Activated CD8-positive, alpha-beta memory T cell treated with anti-CD3 and anti-CD28 coated beads for 48 hours (primary cell): ENCODE measurements at places on chromosomes 12 and 14.
A peak's percentile ranks its signal among the peaks of the same experiment; 100 is the strongest.

- DNase-seq: no peak
These were observed 1.6 kb downstream of the CRIP2 start for GRCh38 chr14:105476097-105476830.

GRCh38 chr14:91094772-91095171 is 19.1 kb upstream of the DGLUCY start:
- no peak for DNase-seq

- DNase-seq: no peak
These were observed 866 bp downstream of the KRT79 start for GRCh38 chr12:52832985-52833905.

GRCh38 chr12:19373586-19373985 is 65.7 kb upstream of the AEBP2 start:
- no peak for DNase-seq

DNA sequence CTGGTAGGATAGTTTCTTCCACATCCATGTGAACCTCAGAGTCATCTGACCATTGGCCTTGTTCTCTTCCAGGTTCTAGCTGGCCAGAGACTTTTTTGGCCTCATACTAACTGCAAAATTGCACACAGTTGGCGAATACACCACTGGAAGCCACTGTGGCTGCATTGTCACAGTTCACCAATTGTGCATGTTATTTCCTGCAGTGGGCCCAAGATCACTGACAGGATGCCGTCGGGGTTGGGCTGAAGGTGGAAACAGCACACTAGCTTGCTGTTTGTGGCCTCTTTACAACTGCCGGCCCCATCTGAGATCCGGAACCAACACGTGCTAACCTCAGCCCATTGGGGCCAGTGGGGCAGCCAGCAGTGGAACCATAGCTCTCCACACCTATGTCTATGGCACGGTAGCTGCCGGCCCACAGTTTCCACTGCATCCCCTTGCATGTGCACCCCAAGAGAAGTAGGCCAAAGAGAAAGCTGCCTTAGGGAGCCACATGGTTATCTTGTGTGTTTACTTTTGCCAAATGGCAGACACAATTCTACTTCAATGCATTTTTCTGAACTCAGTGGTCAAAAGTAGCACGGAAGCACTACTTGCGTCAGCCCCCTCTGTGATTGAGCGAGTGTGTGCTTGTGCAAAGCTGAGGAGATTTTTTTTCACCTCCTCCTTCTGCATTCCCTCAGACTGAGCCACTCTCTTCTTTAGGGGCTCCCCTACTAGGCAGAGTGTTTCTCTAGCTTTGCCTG is 464.0 kb downstream of the RAD51B start:
- peak; percentile 6 for DNase-seq

DNA sequence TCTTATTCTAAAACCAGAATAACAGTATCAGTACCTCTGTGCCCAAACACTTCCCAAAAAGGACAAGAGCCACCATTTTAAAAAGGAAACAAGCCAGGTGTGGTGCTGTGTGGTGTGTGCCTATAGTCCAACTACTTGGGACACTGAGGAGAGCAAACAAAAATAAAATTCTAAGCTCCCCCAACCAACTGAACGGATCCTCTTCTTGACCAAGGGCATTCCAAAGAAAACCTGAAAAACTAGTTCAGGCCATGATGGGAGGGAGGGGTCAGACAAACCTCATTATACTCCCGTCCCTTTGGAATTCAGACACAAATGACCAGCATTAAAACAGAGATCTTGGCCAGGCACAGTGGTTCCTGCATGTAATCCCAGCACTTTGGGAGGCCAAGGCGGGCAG is 20.5 kb downstream of the SLC11A2 start:
- DNase-seq: no peak

- no peak for DNase-seq
These were observed 32.4 kb downstream of the PLEKHG7 start for GRCh38 chr12:92735131-92735721.

GRCh38 chr12:109130297-109131153 is 14.1 kb downstream of the ACACB start:
- DNase-seq: no peak

- DNase-seq: no peak
These were observed 21.4 kb upstream of the HECTD1 start for GRCh38 chr14:31229009-31229408.

GRCh38 chr12:104095289-104095688 is 31.0 kb downstream of the HCFC2 start:
- no peak for DNase-seq

DNA sequence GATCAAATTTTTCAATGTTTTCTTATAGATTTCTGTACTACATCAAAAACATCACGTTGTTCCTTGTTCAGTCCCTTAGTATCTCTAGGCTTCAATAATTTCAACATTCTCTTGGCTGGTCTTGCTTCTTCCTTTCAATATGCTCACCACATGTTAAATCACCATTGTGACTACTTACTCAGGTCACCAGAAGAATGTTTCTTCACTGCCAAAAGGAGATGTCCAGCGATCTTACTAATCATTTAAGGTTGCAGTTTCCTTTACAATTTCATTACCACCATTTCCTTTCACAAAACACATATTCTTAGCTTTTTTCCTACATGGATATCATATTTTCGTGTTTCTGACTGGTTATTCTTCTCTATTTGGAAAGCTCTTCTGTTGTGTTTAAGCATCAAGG is 363.8 kb downstream of the NAV3 start:
- no peak for DNase-seq

DNA sequence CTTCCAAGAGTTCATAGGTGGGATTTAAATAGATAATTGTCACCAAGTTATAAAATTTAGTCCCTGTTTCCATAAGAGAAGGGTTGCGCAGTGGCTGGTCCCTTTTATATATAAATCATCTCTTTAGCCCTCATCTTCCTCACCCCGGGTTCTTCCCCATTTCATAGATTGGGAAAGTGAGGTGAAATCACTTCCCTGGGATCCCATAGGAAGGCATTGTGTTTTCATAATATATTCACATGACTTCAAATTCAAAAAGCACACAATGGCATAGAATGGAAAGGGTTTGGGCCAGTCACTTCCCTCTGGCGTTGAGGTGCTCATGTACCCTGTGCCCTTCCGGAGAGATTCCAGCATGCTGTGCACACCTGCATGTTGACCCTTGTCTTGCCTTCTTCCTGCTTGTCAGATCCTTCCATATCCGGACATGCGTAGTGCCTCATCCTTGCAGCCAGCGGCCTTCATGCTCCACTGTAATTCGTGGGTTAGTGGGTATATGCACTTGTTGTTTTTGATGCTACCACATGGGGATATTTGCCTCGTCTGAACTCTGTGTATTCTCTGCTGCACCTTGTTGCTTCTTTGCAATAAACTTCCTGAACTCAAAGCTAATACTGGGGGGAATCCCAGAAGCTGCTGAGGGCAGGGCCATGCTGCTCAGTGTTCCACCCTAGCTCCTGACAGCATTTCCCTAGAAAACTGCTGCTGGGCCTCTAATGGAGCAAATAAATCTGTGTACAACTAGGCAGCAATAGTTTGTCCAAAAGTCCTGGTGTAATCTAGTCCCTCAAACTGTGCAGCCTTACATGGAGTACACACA is 59.6 kb downstream of the ANAPC7 start:
- no peak for DNase-seq

GRCh38 chr14:91229743-91230200 is 14.7 kb downstream of the GPR68 start:
- DNase-seq: no peak

DNA sequence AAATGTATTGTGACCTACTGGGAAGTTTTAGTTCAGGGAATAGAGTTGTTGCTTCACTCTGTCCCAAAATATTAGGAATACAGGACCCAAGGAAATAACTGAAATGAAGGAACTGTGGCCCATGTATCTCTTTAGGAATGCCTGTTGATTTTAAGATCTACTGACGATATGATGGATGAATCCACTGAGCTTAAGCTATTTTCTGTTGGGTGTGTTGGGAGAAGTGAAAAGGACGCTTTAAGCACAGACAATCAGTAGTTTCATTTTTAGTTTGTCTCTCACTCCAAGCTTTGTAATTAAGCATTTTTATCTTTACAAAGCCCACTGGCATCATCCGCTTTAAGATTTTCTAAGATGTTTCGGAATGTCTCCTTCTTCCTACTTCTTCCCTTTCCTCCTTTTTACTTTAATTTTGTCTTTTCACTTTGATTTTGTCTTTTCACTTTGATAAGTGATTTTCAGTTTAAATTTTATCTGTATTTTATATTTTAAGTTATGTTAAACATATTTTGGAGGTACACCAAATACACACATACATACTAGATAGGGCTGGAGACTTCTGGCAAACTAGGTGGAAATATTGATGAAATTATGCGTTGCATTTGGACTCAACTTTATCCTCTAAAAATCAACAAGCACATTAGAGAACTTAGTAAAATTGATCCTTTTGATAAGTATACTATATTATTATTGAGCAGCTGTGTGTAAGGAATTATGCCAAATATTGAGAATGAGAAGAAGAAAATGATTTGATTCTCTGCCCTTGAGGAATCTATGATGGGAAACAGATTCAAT is 52.3 kb upstream of the USP44 start:
- no peak for DNase-seq

DNA sequence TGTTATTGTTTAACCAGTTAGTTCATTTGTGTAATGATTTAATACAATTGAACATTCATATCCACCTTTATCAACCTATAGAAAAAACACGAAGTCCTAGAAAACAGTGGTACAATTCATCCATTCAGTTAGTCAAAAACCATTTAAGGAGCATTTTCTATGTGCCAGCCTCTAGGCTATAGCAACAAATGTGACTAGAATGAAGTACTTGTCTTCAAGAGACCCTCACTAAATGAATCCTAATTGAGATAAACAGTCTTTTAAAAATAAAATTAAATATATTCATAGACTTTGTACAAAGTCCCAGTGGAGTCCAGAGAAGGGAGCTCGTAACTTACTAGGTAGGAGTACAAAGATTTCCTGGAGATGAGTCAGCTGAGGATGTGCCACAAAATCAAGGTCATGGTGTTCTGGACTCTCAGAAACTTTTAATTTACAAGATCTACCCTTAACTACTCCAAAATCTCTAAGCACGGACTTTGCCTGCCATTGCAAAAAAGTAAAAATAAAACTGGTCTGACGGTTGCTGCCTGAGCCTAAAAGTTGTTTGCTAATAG is 430.7 kb upstream of the DCN start:
- DNase-seq: no peak

DNA sequence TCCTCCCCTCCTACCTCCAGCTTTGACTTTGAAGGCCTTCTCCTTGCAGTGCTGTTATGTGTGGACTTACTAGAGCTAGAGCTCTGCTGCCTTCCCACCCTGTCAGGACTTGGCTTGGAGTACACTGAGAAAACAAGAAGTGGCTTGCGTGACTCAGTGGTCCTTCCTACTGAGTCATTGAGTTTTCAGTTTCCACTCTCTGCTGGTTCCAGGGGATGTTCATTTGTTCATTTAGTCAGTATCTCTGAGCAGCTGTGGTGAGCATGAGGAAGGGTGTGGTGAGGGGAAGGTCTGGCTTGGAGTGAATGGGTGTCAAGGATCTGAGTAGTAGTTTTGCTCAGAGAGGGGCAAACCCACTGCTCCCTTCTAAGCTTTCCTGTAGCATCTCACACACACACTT is 17.2 kb upstream of the ELK3 start:
- DNase-seq: no peak

GRCh38 chr12:26629864-26630263 is 203.1 kb downstream of the ITPR2 start:
- DNase-seq: no peak

GRCh38 chr14:99177046-99177655 is 94.8 kb downstream of the BCL11B start:
- DNase-seq: no peak

DNA sequence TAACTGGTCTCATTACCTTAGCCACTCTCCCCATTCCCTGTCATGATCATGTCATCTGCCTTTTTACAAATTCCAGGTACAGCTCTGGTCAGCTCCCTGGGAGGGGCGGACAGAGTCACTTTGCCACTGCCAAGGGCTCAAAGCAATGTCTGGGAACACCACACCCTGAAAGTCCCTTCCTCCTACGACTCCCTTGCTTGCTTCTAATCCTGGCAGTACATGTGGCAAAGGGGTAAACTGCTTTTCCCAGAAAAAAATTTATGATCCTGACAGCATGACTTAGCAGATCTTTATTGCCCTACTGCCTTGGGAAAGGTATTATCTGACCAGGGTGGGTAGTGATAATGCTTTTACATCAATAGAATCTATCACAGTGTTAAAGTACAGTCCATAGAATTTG is 376.0 kb upstream of the PDE3A start:
- DNase-seq: no peak

- peak; percentile 21 for DNase-seq
These were observed 4.0 kb downstream of the RBM19 start for GRCh38 chr12:113961921-113962710.

DNA sequence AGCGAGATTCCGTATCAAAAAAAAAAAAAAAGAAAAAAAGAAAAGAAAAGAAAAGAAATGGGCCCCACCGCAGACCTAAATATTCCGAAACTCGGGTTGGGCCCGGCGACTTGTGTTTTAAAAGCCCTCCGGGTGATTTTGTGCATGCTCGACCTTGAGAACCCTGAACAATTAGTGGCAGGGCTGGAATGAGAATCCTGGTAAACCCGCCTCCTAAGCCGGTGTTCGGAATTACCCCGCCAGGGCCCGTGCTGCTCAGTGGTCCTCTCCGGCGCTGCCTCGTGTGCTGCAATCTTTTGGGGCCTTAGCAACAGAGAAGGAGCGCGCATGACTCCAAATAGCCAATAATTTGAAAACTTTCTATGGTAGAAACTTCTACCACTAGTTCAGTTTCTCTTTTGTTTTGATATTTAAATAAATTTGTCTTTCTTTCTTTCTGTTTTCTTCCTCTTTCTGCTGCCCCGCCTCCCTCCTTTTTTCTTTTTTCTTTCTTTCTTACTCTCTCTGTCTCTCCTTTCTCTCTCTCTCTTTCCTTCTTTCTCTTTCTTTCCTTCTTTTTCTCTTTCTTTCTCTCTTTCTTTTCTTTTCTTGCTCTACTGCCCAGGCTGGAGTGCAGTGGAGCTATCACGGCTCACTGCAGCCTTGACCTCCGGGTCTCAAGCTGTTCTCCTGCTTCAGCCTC is 1.5 kb upstream of the GALNT6 start:
- no peak for DNase-seq

- no peak for DNase-seq
These were observed 320.5 kb downstream of the VRK1 start for GRCh38 chr14:97117693-97118092.

GRCh38 chr14:64971943-64972791 is at the start of gene RAB15:
Gene RAB15 (minus strand): TSS chr14:64972336. CDS start chr14:64972076, 260 bp downstream.
- no peak for DNase-seq

DNA sequence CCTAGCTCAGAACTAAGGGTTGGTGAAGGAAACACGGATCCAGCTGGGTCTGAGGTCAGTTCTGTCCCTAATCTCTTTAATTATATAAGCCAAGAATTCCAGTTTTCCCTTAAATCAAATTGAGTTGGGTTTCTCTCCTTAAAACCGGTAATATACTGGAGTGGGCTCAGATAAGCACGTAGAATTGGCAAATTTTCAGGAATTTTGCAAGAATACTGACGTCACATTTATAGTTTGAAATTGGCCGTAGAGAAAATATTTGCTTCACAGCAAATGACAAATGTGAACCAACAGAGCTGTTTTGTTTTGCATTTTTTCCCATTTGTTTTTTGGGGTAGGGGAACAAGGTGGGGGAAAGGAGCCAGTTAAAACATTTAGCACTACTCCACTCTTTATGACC is 17.4 kb downstream of the C12orf50 start:
- DNase-seq: no peak

GRCh38 chr14:89428546-89429198 is 11.6 kb upstream of the FOXN3 start:
- no peak for DNase-seq

GRCh38 chr12:75766263-75767160 is 255.1 kb upstream of the KRR1 start:
- DNase-seq: no peak

- no peak for DNase-seq
These were observed 371.2 kb downstream of the BCL11B start for GRCh38 chr14:98900798-98901197.
